ENCODE measurements at places on chromosomes 2 and 18.

DNA sequence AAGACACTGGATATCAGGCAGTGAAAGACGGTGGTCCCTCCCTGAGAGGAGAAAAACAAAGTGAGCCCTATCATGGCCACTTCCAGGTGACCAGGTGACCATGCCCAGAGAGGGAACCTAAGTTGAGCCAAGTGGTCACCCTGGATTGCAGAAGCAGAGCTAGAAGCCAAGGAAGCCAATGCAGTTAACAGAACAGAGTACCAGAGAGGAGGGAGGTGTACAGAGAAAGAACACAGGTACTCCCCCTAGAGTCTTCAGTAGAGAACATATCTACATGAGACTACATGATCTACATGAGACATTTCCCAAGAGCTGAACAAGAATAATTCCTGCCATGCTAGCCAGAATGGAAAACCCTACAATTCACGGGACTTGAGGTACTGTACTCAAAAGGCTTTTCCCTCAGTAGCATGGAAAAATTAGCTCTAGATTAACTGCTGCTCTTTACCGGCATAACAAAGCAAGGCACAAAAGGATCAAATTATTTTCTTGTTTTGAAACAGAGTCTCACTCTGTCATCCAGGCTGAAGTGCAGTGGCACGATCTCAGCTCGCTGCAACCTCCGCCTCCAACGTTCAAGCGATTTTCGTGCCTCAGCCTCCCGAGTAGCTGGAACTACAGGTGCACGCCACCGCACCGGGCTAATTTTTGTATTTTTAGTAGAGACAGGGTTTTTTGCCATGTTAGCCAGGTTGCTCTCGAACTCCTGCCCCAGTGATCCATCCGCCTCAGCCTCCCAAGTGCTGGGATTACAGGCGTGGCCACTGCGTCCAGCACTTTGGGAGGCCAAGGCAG lies 23.5 kb downstream of the ROCK2 start:
- no peak for DNase-seq

DNA sequence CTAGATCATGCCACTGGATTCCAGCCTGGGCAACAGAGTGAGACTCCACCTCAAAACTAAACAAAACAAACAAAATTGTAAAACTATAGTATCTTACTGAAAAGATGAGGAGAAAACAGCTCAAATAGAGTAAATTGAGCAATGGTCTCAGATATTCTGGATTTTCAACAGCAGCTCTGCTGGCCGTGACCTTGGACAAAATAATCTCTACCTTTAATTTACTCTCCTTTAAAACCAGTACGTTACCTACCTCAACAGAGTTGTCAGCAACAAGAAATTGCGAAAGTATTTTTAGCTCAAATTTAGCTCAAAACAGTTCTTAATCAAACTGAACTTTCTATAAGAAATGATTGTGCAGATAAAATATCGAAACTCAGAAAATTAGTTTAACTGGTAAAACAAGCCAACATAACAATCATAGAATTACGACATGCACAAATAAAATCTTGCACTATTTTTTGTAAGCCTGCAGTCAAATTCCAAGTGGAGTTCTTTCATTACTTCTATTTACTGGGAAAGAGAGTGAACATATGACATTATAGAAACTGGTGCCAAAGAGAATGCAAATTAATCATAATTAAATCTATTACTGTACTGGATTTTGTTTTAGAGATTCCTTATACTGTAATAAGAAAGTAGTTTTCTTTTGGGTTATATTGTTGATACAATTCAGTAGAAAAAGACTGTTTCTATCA lies 40.8 kb downstream of the TRIP12 start:
- no peak for DNase-seq

- no peak for DNase-seq
These were observed 58.0 kb upstream of the DOCK10 start for GRCh38 chr2:225100269-225100668.

- peak; percentile 64 for DNase-seq
These were observed 10.1 kb downstream of the CYP26B1 start for GRCh38 chr2:72137498-72138010.

GRCh38 chr18:57803103-57803969 lies at the start of gene ATP8B1:
Gene ATP8B1, minus strand, starts transcription at chr18:57803315. Its CDS starts 71,508 bp downstream, at chr18:57731807.
- no peak for DNase-seq

- no peak for DNase-seq
These were observed 1.2 kb upstream of the MZT2A start for GRCh38 chr2:131493199-131493968.

DNA sequence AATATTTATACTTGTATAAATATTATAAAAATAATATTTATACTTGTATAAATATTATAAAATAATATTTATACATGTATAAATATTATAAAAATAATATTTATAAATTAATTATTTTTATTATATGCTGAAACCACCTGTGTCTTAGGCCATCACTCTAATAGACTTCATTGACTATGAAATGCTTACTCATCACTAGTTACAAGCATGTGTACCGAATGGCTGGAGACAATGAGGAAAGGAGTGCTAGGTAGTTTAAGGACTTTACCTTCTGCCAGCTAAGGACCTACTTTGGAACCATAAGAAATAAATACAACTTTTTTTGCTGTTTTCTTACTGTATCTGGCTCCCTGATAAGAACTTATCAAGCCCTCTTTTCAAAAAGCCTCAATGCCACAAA lies 228.8 kb downstream of the LRRTM1 start:
- no peak for DNase-seq

DNA sequence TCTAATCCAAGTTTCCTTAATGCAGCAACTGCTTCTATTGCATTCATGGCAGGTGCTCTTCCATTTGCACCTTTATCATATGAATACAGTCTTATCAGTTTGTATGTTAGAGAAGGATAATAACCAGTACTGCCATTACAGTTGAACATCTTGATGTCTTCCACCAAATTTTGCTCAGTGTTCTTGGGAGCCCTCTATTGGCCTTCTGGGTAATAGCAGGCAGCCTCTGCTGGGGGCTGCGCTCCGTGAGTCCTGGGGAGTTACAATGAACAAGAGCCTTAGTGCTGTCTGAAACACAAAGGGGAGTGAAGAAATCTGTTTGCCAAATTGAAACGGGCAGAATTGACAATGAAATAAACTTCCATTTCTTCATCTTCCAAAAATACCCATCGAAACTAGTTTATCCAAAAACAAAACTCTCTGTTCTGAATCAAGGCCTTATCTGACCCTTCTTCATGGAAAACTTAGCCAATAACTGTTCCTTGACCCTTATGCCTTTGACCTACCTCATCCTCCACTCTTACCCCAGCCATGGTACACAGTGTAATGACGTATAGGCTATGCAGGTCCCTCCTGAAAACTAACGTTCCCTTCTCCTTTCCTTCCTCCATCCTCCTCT lies 79.9 kb downstream of the ALK start:
- DNase-seq = no peak

- no peak for DNase-seq
These were observed 961.3 kb downstream of the SOCS6 start for GRCh38 chr18:71250191-71250590.

DNA sequence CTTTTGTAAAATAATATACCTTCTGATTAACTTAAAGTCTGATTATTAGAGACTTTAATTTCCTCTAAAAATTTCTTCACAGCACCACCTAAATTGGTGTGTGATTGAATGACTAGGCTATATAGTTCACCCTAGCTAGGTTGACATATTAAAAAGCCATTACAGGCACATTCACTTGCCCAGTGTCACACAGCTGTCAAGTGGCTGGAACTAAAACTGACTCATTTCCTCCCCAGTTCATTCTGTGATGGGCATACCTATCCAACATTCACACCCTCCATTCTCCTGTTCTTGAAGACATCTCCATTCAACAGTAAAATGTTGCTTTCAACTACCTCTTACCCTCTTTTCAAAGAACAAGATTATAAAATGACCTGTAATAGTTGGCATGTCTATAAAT lies 334.5 kb downstream of the ARHGAP15 start:
- no peak for DNase-seq

- DNase-seq = no peak
These were observed 30.9 kb downstream of the POLR1A start for GRCh38 chr2:86074811-86075210.

- DNase-seq = no peak
These were observed 18.9 kb upstream of the THOC1 start for GRCh38 chr18:286515-287310.

DNA sequence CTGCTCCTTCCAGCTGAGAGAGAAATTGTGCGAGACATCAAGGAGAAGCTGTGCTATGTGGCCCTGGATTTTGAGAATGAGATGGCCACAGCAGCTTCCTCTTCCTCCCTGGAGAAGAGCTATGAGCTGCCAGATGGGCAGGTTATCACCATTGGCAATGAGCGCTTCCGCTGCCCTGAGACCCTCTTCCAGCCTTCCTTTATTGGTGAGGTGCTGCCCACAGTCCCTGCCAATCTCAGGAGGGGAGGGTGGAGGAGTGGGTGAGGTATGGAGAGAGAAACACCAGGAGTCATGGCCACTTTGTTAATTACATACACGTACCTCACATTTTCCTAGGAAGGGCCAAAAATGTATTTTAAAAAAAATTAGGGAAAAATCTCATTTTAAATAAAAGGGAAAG lies 12.0 kb upstream of the DGUOK start:
- DNase-seq = no peak

DNA sequence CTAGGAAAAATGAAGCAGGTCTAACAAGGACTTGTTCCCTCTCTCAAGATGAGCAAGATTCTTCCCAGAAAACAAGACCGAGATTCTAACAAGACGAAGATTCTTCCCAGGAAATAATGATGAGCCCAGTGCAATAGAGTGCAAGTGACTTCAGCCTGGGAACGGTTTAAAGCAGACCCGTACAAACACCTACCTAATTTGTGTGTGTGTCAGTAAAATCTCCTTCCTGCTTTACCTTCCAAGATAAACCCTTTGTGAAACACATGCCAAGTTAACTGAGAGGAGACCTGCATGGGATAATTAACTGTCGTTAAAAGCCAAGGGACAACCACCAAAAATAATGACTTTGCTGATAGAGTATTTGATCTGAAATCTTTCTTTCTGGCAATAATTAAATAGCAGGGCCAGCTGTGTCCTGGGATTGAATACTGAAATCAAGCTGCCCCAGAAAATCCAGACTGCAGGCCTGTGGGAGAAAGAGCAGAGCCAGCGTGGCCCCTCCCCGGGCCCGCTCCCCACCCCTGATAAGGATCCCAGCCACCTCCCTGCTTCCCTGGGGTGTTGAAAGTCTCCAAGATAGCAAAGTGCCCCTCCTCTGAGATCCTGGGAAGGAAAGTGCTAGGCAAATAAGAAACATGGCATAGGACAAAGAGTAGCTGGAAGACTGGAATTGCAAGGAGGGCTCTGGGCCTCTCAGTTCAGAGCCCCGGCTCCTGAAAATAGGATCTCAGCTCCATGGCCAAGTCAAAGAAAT lies 145.5 kb downstream of the CYP26B1 start:
- no peak for DNase-seq

GRCh38 chr18:48765053-48765452 lies 185.7 kb downstream of the SMAD7 start:
- no peak for DNase-seq

Data from CD8-positive, alpha-beta memory T cell (primary cell).